ENCODE measurements at places on chromosomes 7 and 10.
A peak's percentile ranks its signal among the peaks of the same experiment; 100 is the strongest.

DNA sequence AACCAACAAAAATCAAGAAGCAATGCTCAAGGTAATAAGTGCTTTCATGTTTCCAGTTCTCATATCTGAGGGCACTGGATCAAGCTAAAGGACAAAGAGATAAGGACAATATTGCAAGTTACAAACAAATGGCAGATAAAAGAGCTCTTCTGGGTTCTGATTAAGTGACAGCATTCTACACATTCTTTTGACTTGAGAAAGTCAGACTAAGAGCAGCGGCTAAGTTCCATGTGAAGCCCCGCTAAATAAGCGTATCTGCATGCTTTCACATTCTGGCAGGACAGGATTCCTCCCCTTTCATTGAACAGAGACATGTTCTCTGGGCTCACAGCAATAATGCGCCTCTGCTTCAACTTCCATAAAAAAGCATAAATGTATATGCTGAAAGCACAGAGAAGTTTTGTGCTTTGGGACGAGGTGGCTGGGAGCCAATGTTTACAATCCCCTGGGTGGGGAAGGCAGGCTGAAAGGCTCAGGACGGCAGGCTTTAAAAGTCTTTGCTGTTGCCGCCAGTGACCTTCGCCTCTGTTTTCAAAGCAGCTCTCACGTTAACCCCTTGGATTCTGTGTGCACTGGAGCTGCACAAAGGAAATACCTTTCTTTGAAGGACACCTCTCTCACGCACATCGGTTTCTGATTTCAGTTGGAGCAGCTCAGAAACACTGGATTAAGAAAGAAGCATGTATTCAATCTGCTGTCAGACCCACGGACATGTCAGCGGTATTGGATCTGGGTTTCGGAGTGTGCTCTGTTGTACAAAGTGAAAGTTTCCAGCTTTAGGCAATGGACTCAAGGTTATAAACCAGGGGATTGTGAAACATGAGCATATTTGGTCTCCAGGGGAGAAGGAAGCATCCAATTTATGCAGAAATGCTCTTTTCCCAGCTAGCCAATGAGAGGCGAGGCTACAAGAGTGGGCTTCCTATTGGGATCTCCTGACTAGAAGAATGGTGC, 105.4 kb upstream of the FAM133B start:
- peak; percentile 93 for DNase-seq

DNA sequence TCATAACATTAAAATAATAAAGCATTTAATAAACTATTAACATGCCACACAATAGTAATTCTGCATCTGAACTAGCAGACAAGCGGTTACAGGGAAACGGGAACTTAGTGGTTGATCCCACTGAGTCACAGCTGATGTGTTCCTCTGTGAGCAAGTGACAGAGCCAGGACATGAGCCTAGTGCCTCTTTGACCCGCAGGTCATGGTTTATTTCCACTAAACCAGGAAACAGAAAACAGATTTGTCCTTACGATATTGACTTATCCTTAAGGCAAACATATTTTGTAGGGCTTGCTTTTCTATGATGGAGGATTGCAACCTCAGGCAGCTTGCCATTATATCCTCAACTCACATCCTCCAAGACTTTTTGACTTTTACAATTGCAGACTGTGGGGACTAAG, 987.3 kb downstream of the CCSER2 start:
- no peak for DNase-seq

DNA sequence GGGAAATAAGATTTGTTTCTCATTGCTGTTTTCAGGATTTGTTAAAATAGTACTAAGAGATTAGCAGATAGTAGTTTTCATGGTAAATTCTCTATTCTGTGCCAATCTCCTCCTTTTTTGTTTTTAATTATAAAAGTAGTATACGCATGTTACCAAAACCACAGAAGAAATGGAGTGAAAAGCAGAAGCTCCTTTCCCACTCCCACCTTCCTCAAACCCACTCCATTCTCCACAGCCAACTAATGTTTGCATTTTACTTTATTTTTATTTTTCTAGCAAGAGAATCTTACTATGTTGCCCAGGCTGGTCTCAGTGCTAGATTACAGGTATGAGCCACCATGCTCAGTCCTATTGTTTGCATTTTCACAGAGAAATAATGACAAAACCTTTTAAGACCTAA, 4.5 kb upstream of the LRMDA start:
- DNase-seq = no peak

- peak; percentile 19 for DNase-seq
Measured at GRCh38 chr10:34010891-34011290, 676.4 kb upstream of the NRP1 start.

DNA sequence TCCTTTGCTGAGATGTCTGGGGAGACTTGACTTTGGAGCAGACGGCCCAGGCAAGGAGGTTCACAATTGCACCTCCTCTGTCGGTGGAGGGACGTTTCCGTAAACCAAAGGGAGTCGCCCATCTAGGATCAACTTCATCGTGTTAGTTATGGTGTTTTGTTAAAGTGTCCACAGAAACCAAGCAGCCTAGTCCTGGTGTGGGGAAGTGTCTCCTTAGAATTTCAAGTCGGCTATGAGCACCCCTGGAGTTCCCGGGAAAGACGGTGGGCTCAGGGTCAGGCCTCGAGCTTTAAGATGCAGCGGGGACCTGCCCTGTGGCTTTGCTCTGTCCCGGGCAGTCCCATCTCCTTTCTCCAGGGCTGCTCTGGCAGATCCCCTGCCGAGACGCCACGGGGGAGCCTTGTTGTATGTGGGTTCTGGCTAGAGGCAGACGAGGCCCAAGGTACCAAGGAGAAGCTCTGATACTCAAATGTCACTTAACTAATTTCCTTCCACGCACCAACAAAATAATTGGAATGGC, 319.2 kb downstream of the ADARB2 start:
- DNase-seq = no peak

GRCh38 chr10:71089162-71089561, 123.2 kb upstream of the UNC5B start:
- no peak for DNase-seq

DNA sequence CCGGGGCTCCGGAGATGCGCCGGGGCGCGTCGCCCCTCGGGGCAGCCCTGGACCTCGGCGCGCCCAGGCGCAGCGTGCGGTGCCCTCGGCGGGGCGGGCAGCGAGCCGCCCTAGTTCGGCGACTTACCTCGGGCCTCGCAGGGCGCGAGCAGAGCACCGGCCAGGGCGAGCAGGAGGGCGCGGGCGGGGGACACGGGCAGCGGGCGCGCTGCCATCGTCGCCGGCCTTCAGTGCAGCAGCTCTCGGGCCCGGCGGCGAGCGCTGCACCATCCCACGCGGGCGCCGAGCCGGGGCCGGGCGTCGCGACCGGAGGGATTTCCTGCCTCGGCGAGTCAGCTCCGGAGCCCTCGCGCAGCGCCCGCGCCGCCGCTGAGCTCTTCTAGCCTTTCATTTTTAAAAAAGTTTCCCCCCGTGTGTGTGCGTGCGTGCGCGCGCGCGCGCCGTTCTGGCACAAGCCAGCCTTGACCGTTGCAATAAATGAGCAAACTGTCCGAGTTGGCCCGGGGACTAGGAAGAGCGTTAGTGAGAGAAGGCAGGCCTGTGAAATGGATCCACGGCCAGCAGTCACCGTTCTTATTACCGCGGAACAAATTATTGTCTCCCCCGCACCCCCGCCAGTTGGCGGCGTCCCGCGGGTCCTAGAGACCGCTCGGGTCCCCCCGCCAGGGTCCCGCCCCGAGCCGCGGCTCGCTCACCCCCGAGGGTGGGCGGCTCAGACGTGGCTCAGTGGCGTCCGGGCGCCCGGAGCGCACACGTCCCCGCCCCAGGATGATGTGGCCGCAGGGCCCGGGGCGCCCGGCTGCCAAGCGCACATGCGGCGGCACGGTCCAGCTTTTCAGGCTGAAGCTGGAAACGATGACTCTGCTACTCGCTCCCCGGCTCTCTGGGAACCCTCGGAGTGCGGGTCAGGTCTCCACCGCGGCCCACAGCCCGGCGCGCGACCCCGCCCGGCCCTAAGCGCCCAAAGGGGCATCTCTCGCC, at the start of gene ADAM12:
Gene ADAM12 (minus strand): TSS at position 547 of the 981 bp plus-strand sequence. CDS start 332 bp downstream, at position 215.
- DNase-seq = peak; percentile 74

GRCh38 chr7:112665709-112666108, 124.5 kb downstream of the TMEM168 start:
- DNase-seq = peak; percentile 8

- DNase-seq = peak; percentile 80
Measured at GRCh38 chr7:74355091-74355490, 65.9 kb downstream of the CLIP2 start.

GRCh38 chr7:25809441-25809840, 342.6 kb upstream of the NFE2L3 start:
- DNase-seq = no peak

DNA sequence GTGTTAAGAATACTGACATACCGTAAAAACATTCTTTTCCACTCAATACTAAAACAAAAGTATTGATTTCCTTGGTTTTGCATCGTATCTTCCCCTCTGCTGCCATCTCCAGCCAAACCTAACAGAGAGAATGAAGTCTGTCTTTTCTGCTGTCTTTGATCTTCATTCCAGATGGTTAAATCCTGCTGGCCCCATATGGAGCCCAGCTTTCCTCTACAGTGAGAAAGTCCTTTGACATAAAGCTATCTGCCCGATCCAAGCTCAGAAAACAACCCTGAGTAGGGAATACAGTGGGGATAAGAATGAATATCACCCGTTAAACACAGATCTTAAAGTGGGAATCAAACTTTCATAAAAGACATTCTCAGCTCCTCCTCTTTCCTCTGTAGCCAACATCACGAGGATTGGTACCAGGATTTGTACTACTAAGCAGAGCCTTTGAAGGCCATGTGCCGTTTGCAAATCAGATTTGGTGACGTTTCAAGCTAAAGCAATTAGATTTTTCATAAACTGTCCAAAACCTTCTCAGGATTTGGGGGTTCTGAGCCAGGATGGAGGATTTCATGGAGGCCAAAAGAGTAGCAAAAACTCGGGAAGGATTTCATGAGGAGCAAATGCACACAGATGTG, 30.8 kb upstream of the GPAM start:
- DNase-seq = no peak

GRCh38 chr10:51141010-51141409, 66.7 kb downstream of the PRKG1 start:
- no peak for DNase-seq

GRCh38 chr7:50608196-50608906, 43.1 kb upstream of the DDC start:
- DNase-seq = no peak

DNA sequence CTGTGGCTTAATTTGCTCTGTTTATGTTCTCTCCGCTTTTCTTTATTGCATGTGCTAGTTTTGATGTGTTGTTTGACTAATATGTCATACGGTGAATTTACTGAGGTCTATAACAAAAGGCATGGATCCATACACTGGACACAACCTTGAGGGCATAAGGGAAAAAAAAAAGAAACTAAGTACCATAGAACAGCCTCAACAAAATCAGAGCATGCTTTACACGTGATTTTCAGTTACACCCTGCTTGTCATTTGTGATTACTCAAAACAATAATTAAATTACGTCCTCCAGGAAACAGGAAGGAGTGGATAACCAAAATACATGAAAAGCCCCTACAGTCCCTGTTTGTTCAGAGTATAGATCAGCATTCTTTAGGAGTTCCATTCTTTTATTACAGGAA, 150.5 kb downstream of the CRPPA start:
- no peak for DNase-seq

- peak; percentile 64 for DNase-seq
Measured at GRCh38 chr7:110839866-110840265, 251.1 kb upstream of the LRRN3 start.

DNA sequence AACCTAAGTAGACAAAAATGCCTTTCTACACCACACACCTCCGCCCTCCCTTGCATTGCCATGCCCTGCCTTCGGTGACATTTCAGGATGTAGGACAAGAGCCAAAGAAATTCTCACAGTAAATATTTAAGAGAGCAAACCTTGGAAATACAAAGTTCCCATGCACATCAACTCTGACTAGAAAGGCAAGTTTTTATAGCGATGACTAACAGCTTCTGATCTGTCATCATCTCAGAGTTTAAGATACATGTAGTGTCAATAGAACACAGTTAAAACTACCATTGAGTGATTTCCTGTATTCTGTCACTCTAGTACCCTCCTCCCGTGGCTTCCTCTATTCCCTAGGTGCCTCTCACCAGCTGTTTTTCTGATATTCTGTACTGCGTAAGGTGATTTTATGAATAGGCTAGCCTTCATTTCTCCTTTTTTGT, 20.7 kb downstream of the SLC16A9 start:
- DNase-seq = no peak

GRCh38 chr7:80443325-80443724, 68.5 kb downstream of the GNAT3 start:
- no peak for DNase-seq

GRCh38 chr7:5177060-5177459, 13.0 kb upstream of the WIPI2 start:
- peak; percentile 7 for DNase-seq

DNA sequence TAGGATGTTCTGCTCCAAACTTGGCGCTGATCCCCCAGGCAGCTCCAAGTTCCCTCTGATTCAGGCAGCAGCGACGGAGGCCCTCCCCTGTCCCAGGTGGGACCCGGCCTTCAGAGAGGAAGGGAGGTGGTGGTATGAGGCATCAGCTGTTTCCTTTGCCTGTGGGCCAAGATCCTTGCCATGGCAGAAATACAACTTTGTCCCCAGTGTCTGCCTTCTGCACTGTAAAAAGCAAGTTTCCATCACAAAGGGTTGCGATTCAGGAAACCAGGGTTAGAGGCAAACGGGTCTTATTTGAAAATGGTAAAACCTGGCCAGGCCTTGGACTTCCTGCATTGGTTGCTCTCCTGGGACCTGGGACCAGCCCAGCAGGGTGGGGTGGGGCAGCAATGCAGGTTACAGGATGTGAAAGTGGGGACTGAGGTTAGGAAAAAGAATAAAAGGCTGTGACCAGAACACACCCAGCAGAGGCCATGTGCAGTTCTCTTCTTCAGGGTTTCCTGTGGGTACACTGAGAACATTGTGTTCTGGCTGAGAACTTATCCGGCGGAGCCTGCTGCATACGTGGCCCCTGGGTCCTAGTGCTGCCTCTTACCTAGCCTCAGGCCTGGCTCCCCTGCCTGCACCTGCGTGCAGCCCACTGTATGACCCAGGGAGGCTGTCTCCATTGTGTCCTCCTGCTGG, 25.1 kb upstream of the DDIT4 start:
- peak; percentile 39 for DNase-seq

GRCh38 chr10:10804061-10804460, 213.6 kb upstream of the CELF2 start:
- no peak for DNase-seq

- no peak for DNase-seq
Measured at GRCh38 chr10:5040010-5040673, 36.5 kb upstream of the AKR1C2 start.

All from fibroblast of skin of scalp (primary cell).